ENCODE measurements at places on chromosomes 6 and 20.
A peak's percentile ranks its signal among the peaks of the same experiment; 100 is the strongest.

DNA sequence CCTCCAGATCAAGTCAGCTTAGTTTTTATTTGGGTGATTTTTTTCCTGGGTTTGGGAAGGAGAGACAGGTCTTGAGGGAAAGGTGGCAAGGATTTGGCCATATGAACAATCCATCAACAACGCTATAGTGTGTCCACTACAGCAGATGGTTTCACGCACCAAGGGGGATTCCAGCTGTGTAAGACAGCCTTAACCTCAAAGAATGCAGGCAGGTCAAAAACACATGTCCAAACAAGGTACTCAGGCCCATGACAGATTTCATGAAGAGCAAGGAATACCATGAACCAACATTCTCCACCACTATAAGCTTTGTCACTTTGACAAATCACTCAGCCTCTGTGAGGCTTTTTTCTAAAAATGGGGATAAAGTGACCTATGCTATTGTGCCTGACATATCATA lies 2.0 kb downstream of the AIF1 start:
- DNase-seq: no peak

GRCh38 chr20:32535316-32535952 lies 49.7 kb downstream of the NOL4L start:
- no peak for DNase-seq

DNA sequence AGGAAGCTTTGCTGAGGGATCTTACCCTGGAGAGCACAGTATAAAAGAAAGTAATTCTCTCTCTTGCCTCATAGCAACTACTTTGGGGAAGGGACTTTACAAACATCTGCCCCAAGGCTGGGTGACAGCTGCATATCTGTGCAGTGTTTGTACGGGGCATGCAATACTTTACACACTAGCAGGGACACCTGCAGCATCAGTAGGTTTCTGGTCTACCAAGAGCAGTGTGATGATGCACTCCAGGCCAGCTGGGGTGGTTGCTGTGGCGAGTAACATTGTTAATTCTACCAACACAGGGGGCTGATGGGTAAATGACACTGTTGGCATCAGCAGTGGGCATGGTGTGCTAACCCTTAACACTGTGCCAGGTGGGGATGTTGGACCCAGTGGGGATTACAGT lies 48.0 kb downstream of the ADTRP start:
- DNase-seq: peak; percentile 56

- no peak for DNase-seq
Observed at GRCh38 chr20:14829906-14830305, 492.5 kb upstream of the FLRT3 start.

- no peak for DNase-seq
Observed at GRCh38 chr6:124535746-124536145, 426.5 kb upstream of the RNF217 start.

DNA sequence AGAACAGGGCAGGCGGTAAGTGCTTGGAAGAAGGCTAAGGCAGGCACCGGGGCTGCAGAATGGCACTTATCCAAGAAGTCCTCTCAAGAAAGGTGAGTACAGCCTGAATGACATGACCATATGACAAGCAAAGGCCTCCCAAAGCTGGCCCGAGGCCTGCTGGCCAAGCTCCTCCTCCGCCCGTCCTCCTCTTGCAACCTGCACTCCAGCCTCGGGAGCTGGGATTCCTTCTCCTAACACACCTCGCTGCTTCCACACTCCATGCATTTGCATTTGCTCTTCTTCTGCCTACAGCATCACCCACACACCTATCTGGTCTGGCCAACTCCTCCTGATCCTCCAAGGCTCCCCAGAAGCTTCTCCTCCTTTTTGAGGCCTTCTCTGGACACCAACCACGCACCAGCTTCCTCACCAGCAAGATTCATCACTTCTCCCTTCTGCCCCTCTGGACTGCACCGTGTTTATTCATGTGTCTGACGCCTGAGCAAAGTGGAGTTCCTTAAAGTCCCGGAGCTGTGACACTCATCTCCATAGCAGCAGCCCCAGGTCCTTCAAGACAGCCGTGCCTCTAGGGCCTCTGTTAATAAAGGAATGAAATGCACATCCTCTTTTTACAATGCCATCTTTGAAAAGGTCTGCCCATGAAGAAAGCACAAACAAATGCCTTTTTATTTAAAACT lies 32.3 kb downstream of the CNKSR3 start:
- DNase-seq: no peak

GRCh38 chr6:157238346-157238745 lies 85.0 kb downstream of the TMEM242 start:
- DNase-seq: no peak

DNA sequence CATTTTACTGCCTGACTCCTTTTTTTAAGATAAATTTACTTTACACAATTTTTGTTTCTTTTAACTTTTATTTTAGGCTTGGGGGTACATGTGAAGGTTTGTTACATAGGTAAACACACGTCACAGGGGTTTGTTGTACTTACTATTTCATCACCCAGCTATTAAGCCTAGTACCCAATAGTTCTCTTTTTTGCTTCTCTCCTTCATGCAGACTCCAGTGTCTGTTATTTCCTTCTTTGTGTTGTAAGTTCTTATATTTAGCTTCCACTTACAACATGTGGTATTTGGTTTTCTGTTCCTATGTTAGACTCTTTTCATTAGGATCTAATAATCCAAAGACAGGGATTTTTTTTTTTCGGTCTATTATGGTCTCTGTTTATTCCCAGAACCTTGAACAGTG lies 83.5 kb upstream of the CCN6 start:
- DNase-seq: no peak

- no peak for DNase-seq
Observed at GRCh38 chr6:81792826-81793225, 40.3 kb upstream of the TENT5A start.

- no peak for DNase-seq
Observed at GRCh38 chr6:71103130-71103529, 146.3 kb upstream of the B3GAT2 start.

- no peak for DNase-seq
Observed at GRCh38 chr6:106114492-106114891, 28.4 kb downstream of the PRDM1 start.

DNA sequence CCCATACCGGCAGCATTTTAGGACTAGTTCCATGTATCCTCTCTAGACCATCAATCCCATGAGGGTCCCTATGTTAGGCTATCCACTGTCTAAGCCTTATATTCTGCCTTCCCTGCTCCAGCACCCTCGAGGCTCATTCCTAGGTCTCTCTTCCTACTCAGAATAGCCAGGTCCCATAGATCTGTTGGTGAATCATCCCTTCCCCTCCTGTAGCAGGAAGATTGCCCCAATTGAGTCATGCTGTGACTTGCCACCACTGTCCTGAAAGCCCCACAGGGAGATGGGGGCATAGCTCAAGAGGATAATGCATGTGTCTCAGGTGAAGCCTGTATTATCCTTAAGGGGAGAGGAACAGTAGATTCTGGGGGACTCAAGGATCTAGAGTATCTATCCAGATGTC lies 143.1 kb upstream of the MOCS1 start:
- no peak for DNase-seq

DNA sequence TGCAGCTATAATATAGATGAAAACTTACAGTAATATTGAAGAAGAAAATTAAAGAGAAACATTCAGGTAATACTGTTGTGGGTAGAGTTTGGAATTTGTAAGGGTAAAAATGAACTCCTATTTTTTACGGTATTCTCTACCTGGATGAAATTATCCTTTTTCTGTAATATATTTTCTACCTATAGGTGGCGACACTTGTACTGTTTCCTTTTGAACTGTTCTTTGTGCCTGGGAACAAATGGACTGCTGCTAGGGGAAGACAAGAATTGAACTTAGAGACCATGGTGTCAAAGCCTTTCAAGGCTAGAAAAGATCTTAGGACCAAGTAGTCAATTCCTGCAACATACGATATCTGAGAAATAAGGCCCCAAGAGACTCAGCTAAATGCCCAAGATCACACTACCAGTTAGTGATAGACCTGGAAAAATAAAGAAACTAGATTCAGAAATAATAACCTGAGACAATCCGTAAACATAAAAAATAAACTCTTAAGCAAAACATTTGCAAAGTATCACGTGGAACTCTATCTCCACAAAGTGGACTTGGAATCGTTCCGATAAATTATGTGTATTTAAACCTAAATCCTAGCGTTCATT lies 383.8 kb downstream of the TFAP2A start:
- DNase-seq: no peak

DNA sequence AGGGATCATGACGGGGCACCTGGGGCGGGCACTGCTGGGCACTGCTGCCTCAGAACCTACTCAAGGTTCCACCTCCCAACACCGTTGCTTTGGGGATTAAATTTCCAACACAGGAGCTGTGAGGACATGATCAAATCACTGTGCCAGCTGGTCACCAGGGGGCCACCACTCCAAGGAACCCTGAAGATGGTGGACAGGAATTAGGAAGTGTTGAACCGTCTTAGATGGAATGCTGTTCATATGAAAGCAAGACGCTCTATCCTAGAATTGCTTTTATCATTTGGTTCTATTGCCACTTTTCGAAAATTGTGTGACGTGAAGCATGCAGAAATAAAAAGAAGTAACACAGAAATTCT lies 140.3 kb downstream of the DLL1 start:
- no peak for DNase-seq

- DNase-seq: peak; percentile 47
Observed at GRCh38 chr20:48632017-48632824, 195.6 kb downstream of the PREX1 start.

DNA sequence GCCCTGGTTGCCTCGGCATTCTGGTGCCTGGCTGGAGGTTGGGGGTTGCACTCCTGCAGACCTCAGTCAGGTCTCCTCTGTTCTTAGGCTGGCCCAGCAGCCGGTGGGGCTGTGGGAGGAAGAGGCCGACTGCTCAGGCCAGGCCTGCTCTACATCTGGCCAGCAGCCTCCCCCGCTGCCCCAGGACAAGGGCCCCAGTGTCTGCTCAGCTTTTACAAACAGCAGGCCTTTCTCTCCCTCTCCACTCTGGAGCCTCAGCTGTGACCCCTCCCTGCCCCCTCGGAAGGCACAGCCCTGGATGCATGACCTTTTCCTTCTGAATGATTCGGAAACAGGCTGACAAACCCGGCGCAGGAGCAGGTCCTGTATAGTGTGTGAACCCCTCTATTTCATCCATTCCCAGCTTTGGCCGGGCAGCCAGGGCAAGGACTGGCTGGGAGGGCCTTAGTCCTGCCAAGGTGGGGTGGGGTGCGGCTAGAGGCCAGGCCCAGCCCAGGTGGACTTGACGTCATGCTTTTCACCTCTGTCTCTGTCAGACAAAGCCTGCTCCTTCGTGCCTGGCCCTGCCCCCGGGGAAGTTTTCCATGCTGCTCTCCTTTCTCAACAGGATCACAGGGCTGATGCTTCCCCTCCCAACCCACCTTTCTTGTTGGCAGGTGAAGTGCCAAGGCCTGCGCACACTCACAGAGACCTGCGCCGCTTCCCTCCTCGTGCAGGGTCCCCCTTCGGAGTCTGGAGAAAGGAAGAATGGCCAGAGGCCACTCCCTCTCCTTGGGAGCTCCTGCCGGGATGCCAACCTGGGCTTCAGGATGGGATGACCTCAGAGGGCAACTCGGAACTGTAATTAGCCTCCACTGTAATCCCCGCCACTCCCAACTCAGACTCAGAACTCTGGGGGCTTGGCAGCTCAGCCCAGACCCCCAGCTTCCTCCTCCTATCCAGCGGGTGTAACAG lies 10.1 kb upstream of the ITPR3 start:
- no peak for DNase-seq

- DNase-seq: no peak
Observed at GRCh38 chr6:106363401-106364138, 3.1 kb downstream of the CRYBG1 start.

- DNase-seq: no peak
Observed at GRCh38 chr20:11267762-11268335, 594.0 kb upstream of the JAG1 start.

- no peak for DNase-seq
Observed at GRCh38 chr20:41308290-41308711, 9.2 kb downstream of the ZHX3 start.

DNA sequence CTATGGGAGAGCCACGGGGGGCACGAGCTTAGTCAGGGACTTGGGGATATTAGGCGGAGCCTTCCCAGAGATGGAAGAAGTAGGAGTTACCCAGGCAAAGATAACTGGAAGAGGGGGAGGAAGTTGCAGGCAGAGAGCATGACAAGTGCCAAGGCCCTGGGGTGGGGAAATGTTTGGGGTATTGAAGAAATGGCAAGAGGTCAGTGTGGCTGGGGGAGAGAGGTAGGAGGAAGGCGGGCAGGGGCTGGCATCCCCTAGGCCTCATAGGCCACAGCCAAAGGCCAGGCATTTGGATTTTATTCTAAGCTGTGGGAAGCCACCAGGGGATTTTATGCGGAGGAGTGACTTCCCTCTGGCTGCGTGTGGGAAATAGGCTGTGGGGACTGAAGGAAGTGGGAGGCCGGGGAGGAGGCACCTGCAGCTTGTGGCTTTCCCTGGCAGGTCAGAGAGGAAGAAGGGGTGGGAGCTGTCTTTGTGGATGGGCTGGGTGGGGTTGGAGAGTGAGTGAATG lies 22.7 kb downstream of the SNAI1 start:
- peak; percentile 71 for DNase-seq

- no peak for DNase-seq
Observed at GRCh38 chr20:32050324-32050841, 1.7 kb upstream of the HCK start.

- DNase-seq: peak; percentile 46
Observed at GRCh38 chr20:38165089-38165965, at the start of gene TGM2. Gene TGM2 (minus strand): TSS chr20:38165270. CDS start chr20:38165198, 72 bp downstream.

GRCh38 chr6:89243331-89243629 lies 26.1 kb upstream of the GABRR1 start:
- no peak for DNase-seq

- no peak for DNase-seq
Observed at GRCh38 chr6:33641144-33641543, 20.0 kb downstream of the ITPR3 start.

- no peak for DNase-seq
Observed at GRCh38 chr6:134868812-134869211, 81.1 kb downstream of the ALDH8A1 start.

GRCh38 chr6:129324345-129324744 lies 385.6 kb downstream of the ARHGAP18 start:
- no peak for DNase-seq

DNA sequence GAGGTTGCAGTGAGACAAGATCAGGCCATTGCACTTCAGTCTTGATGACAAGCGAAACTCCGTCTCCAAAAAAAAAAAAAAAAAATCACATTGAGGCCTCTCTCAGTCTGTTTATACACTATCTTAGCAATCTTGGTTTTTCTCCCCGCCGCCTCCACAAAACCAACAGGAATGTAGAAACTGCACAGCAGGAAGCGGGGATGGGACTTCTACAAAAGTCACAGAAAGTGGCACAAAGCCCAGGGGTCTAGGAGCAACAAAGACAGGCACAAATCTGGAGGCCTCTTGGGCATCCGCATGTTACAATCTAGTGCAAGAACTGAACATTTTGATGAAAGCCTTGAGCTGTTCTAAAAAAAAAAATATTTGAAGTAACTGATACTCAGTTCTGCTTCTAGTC lies 48.6 kb downstream of the KDM1B start:
- DNase-seq: no peak

GRCh38 chr20:22583773-22584521 lies 425 bp downstream of the FOXA2 start:
- no peak for DNase-seq

- DNase-seq: peak; percentile 40
Observed at GRCh38 chr6:26003102-26003694, 40.6 kb downstream of the TRIM38 start.

GRCh38 chr6:90610301-90610750 lies 23.5 kb upstream of the MAP3K7 start:
- DNase-seq: no peak
